ENCODE measurements at places on chromosomes 2 and 18. TPM values are rescaled to one million over a fixed set of nuclear protein-coding genes. Genes with fewer than 3 reads are reported as not detected.

The GREB1 gene
- total RNA-seq = under 0.01 TPM

GRCh38 chr2:48870503-48870902 lies 115.0 kb upstream of the LHCGR start:
- no peak for DNase-seq

The RGPD5 gene
- 23.8 TPM for total RNA-seq

The SCN9A gene
- 14.0 TPM for total RNA-seq

GRCh38 chr2:234355021-234355720 lies 141.7 kb downstream of the ARL4C start:
- no peak for DNase-seq

The ERLEC1 gene
- total RNA-seq = 75.5 TPM

GRCh38 chr2:95402370-95403203 lies at the start of gene FAHD2A:
Gene FAHD2A (plus strand): TSS chr2:95402708. CDS start chr2:95405559, 2,851 bp downstream.
- DNase-seq = peak; percentile 69

The PSD4 gene
- 25.0 TPM for total RNA-seq

The CNGA3 gene
- under 0.01 TPM for total RNA-seq

The MLPH gene
- 14.7 TPM for total RNA-seq

DNA sequence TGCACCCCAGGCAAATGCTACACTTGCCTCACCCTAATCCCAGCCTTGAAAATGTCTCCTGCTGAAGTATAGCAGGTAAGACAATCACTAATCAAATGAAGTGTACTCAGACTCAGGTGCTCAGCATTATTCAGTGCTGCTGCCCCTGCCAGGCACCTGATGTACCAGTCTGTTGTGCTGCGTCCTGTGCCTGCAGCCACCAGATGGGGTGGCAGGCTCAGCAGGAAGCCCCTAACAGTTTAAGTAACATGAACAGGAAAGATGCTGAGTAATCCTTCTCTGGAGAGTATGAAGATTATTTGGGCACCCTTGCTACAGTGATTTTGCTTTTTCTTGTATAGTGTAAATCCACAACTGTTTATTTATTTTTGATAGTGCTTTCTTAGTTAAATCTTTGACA lies 69.1 kb downstream of the TACR1 start:
- no peak for DNase-seq

- peak; percentile 7 for DNase-seq
Measured at GRCh38 chr2:216283038-216283900, 89.0 kb downstream of the MARCHF4 start.

DNA sequence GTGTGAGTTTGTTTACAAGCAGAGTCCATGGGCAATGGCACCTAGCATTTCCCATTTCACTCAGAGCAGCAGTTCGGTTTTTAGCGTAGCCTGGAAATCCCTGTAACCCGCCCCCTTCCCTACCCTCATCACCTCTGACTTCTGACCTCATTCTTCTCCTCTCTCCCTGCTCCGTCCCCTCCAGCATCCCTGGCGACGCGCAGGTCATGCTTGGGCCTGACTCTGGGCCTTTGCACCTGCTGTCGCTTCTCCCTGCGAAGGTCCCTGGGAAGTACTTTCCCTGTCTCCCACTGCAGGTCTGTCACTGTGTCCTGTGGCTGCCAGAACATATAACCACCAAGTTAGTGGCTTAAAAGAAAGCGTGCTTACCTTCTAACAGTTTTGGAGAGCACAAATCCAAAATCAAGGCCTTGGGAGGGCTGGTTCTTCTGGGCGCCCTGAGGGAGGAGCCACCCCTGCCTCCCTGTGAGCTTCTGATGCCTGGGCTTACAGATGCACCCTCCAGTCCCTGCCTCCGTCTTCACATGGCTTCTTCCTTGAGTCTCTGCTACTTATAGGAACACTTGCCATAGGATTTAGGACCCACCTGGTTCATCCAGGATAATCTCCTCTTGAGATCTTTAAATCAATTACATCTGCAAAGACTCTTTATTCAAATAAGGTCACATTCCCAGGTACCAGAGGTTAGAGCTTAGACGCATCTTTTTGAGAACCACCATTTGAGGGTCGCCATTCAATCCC lies 8.1 kb upstream of the RAB17 start:
- DNase-seq = no peak

DNA sequence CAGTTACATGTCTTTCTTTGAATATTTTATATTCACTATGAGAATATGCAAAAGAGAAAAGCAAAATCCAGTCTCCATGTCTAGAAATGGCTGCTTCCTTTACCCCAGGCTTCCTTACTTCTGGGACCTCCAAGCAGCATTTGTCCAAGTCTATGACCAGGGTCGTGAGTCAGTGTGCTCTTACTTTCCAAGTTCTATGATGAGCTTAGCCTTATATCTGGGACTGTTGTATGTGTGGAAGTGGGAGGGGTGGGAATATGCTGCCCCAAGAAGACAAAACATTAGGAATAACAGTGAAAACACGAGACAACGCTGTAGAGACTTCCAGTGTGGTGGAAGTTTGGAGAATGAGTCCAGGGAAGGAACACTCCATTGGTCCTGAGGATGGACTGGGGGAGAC lies 21.2 kb upstream of the CHRNA1 start:
- no peak for DNase-seq

The CRACDL gene
- 1.4 TPM for total RNA-seq

GRCh38 chr2:105294844-105295481 lies 34.6 kb downstream of the TGFBRAP1 start:
- DNase-seq = peak; percentile 50

GRCh38 chr2:223041527-223042109 lies 10.4 kb upstream of the KCNE4 start:
- peak; percentile 92 for DNase-seq

DNA sequence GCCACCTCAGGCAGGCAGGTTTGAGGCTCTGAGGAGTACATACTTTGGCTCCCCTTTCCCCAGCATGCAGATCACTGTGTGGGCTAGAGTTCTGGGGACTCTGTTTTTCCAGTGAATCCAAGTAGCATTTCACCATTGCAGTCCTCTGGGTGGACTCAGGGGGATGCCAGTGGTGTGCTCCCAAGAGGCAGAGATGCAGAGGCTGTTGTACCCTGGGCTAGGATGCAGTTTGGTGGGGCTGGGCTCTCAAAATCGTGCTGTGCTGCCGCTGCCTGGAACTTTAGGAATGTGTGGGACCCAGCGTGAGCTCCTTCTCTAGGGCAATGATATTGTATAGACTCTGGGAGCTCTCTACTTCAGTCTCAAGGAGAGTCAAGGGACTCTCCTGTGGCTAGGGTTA lies 104.9 kb downstream of the MYO3B start:
- DNase-seq = no peak

GRCh38 chr18:37361335-37362157 lies 204.1 kb downstream of the CELF4 start:
- no peak for DNase-seq

- DNase-seq = no peak
Measured at GRCh38 chr18:45009756-45010155, 329.1 kb downstream of the SETBP1 start.

DNA sequence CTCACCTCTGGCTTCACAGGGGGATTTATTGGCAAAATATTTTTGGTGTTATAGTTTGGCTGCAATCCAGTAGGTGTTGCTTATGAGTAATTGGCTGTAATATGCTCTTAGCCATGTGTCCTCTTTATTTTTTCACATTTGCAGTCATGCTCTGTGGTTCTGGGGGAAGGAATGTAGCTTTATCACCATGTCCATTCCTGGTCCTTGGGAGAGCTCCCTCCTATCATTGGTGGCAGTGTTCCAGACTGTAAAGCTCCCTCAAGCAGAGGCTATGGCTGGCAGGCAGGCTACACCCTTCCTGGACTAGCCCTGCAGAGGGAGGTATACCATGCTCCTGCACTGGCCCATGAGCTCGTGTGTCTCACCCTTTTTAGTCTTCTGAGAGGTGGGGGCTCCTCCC lies 120.0 kb upstream of the FSIP2 start:
- DNase-seq = peak; percentile 53

DNA sequence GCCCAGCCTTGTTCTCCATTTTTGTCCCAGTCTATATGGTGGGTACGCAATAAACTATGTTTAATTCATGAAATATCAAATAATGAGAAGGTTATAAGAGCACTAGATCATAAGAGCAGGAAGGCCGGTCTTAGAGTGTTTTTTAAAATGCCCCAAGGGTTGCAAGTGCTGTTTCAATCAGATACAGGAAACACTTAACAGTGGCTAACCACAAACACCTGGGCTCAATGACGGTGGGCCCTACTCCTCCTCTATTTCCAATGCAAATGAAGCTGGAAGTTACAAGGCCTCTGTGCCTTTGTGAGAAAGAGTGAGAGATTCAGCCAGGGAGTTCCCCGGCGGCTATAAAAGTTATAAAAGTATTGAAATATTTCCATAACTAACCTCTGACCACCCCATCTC lies 18.9 kb upstream of the WDR33 start:
- DNase-seq = peak; percentile 37

The MPP4 gene
- 0.13 TPM for total RNA-seq

GRCh38 chr18:4385876-4386275 lies 69.2 kb downstream of the DLGAP1 start:
- no peak for DNase-seq

The TGFA gene
- 111 TPM for total RNA-seq
